ENCODE measurements at places on chromosomes 4 and X.

- no peak for DNase-seq
Measured at GRCh38 chrX:103518571-103518970, 718 bp downstream of the RAB40A start.

GRCh38 chrX:74505437-74505836, 84.1 kb downstream of the SLC16A2 start:
- no peak for DNase-seq

DNA sequence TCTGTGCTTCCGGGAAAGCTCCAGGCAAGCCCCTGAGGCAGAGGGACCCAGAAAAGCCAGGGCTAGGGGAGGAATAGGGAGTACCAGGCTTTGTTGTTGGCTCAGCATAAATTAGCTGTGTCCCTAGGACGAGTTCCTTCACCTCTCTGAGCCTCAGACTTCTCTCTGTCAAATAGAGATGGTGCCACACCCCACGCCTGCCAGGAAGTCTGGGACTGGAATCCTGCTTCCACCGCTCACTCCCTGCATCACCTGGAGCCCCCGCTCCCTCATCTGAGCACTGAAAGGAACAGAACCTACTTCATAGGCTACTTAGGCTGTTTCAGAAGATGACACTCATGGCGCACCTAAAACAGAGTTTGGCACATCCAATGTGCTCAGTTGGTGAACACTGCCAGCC, 8.1 kb upstream of the JAKMIP1 start:
- DNase-seq = no peak

GRCh38 chr4:188930822-188931221, 791.6 kb downstream of the TRIML1 start:
- DNase-seq = no peak

DNA sequence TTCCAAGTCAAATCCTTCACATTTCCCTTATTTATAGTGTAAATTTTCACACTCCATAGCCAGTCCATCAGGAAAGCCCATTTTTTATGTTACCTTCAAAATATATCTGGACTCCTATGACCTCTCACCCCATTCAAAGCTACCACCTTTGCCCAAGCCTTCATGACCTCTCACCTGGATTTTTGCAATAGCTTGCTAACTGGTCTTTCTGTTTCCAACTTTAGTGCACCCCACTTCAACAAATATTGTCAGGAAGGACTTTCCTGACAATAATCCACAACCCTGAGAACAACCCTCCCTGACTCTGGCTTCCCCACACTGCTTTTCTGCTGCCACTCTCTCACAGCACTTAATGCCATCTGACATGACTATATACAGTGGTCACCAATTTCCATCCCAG, 33.4 kb downstream of the ASIC5 start:
- no peak for DNase-seq

DNA sequence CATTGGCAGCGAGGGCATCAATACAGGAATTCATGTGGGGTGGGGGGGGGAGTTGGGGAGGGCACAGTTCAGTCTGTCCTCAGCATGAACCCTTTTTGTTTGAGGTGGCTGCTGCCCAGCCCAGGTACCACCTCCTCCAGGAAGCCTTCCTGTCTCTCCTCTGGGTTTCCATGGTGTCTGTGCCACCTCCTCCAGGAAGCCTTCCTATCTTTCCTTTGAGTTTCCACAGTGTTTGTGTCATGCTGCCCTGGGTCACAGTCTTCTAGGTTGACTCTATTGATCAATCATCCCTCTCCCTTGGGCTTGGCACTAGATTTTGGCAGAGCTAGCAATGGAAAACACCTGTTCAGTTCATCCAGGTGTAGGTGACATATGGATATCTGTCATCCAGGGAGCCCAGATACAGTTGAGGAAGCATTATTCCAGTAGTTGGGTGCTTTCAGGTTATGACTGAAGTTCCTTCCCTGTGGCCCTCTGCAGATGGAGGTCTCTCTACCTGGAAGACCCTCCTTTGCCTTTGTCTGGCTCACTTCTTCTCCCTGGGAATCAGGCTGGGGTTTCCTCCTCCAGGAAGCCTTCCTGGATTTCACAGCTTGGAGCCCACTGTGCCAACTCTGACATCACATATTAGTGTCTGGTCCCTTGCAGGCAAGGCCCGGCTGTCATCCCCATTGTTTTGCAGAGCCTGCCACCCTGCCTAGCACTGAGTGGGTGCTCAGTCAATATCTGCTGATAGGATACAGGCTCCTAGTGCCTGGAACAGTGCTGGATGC, 96.6 kb downstream of the SORCS2 start:
- DNase-seq = no peak

- no peak for DNase-seq
Measured at GRCh38 chrX:33195698-33196097, 15.7 kb downstream of the DMD start.

- no peak for DNase-seq
Measured at GRCh38 chr4:88791274-88791673, 93.6 kb upstream of the NAP1L5 start.

DNA sequence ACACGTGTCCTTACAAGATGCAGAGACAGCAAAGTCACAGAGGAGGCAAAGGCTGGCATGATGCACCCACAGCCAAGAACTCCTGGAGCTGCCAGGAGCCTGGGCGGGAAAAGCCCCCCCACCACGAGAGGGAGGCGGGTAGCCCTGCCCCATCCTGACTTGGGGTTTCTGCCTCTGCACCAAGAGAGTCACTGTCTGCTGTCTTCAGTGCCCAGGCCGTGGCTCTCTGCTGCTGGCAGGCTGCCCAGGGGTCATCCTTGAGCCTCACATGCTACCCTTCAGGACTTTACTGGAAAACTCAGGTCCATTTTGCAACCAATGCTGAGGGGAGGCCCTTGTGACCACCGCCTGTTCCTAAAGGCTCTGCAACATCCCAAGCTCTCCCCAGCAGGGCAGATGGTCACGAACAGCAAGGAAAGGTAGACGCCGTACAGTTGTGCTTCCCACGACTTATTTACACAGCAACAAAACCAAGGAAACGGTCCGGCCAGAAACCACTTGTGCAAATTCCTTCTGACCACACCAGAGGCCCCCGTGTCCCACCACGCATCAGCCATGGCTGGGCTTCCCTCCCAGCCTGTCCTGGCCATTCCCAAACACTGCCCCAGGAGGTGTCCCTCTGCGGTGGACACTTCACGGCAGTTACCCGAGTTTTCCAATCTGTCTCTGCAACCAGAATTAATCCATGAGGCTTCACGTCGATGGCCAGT, 56.9 kb downstream of the ACOX3 start:
- no peak for DNase-seq

DNA sequence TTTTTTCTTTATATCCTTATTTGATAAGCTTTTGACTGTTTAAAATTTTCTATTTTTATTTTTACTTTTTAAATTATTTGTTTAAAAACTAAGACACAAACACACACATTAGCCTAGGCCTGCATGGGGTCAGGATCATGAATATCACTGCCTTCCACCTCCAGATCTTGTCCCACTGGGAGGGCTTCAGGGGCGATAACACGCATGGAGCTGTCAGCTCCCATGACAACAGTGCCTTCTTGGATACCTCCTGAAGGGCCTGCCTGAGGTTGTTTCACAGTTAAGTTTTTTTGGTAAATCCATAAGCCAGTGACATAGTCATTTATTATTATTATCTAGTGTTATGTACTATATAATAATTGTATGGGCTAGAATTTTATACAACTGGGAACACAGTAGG, 85.4 kb upstream of the FAT1 start:
- no peak for DNase-seq

GRCh38 chr4:76279462-76279861, 27.1 kb upstream of the STBD1 start:
- DNase-seq = no peak

- DNase-seq = no peak
Measured at GRCh38 chr4:172822331-172822730, 346.3 kb upstream of the GALNT7 start.

- no peak for DNase-seq
Measured at GRCh38 chr4:111678479-111678878, 466.8 kb upstream of the FAM241A start.

DNA sequence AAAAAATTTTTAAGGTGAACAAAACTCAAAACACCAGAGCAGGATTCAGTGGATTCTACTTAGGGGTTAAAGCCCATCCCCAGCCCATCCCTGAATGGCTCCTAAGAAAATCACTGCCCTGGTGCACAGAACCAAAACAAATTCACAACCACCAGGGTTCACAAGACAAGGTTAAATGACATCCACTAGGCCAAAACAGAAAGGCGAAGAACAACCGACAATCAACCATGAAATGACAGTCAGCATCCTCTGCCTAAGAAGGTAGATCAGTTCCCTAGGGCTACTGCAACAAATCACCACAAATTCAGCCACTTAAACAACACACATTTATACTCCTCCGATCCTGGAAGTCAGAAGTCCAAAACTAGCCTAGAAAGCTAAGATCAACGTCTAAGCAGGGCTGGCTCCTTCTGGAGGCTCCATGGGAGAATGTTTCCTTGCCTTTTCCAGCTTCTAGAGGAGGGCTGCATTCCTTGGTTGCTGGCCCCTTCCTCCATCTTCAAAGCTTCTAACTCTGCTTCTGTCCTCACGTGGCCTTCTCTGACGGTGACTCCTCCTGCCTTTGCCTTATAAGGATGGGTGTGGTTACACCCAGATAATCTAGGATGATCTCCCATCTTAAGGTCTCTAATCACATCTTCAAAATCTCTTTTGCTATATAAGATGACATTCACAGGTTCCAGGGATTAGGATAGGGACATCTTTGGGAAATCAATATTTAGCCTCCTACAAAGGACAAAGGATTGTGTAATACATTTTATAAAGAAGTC, 1.8 kb downstream of the CCNQ start:
- DNase-seq = no peak

- DNase-seq = no peak
Measured at GRCh38 chr4:67550451-67550850, 5.1 kb upstream of the CENPC start.

DNA sequence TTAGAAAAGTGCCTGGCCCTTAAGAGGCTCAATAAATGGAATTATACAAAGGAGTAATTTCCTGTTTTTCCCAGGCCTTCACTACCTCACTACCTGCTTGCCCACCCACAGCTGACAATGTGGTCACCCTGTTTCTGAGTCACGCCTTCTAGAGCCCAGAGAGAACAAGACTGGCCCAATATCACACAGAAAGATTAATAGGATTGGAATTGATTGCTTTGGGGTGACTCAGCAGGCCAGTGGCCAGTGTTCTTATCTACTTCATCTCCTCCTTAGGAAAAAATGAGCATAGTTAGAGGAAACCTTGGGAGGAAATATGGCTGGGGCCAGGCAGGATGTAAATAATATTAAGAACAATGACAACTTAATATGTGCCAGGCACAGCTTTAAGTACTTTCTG, 4.5 kb upstream of the FGF16 start:
- no peak for DNase-seq

GRCh38 chrX:21770631-21771321, 12.9 kb upstream of the SMPX start:
- DNase-seq = no peak

GRCh38 chrX:23333842-23334520, 668 bp upstream of the PTCHD1 start:
- no peak for DNase-seq

GRCh38 chr4:163161536-163162205, 5.0 kb downstream of the NAF1 start:
- DNase-seq = no peak

DNA sequence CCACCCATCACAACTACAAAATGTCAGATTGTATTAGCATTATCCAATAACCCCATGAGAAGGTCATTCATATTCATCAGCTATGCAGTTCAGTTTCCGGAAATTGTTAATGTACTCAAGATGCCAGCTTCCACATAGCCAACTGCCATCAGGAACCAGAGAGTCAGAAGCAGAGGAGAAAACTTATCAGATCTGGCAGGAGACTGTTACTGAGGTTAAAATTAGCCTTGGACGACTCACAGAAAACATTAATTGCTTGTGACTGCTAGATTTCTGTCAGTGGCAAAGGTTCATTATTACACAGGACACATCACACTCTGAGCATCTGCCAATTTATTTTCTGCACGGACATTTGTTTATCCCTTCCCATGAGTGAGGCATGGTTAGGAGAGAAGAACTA, 352.8 kb downstream of the DHRSX start:
- DNase-seq = no peak

DNA sequence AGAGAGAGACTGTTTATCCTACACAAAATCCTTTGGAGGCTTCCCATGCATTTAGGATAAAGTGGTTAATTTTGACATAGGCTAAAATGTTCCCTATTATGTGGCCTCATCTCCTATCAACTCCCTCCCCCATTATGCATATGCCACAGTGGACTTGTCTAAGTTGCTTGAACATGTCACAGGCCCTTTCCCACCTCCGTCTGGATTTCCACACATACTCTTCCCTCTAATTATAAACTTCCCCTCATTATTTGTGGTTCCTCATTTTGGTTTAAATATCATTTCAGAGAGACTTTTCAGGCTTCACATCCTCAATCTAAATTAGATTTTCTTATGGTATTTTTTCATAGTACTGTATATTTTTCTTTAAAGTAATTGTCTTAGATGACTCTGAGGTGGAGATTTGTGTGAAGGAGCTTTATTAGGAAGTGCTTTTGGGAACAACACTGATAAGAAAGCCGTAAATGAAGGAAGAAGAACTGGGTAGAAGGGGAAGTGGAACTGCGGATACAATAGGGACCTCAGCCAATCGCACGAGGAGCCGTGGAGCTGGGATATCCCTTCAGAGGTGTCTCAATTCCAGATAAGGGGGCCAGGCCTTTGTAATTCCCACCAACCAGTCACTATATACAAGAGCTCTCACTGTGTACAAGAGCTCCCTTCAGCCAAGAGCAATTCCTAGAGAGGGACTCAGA, 7.9 kb downstream of the C4orf17 start:
- no peak for DNase-seq

DNA sequence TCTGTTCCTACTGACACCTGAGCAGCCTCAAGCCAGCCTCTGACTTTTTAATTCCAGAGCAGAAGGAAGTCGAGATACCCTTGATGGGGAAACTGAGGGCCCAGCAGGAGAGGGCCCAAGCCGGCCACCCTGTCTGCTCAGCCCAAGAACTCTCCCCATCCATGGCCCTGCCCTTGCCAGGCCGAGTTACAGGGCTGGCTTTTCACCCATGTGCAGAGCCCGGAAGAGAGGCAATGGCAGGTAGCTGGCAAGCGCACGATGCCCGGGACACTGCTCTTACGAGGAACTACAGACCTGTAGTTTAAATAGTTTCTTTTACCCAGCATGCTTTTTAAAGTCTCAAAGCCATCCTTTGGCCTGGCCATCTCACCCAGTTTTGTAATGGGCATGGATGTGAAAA, 79.9 kb downstream of the MTMR1 start:
- DNase-seq = no peak

- DNase-seq = no peak
Measured at GRCh38 chr4:121308328-121308663, 72.5 kb downstream of the QRFPR start.

DNA sequence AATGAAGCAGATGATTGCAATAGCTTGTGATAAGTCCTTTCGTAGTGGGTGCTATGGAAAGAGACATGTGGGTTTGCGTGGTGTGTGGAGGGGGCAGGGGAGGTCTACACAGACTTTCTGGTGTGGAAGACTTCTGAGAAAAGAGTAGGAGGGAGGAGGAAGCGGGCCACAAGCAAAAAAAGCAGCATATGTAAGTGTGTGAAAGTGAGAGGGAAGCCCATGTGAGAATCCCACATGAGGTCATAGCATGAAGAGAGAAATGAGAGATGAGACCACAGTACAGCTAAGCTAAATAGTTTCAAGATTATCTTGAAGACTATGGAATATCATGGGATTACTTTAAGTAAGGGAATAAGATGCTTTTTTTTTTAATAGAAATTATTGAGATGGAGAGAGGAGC, 2039.9 kb upstream of the TENM3 start:
- DNase-seq = no peak

- no peak for DNase-seq
Measured at GRCh38 chr4:8886612-8887406, 15.2 kb upstream of the HMX1 start.
